ENCODE measurements at places on chromosomes 5 and 9. TPM values are rescaled to one million over a fixed set of nuclear protein-coding genes. Genes with fewer than 3 reads are reported as not detected.

DNA sequence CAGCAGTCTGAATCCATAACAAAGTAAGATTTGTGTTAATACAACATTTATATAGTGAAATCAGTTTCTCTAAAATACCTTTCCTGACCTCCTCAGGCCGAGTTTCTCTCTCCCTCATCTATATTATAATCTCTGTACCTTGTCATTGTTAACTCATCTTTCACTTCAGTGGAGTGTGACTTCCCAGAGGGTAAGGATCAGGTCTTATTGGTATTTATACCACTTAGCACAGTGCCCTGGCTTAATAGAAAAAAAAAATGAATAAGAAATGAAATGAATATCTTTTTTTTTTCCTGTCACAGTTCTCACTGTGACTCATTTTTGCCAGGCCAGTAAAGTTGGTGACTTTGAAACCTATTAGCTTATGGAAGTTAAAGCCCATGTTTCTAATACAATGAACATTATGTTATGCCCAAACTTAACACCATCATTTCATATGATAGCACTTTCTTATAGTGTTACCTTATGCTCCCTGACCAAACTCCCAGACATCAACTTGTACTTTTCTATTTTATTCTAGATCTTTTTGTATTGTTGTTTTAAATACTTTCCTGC, 90.1 kb downstream of the NR3C1 start:
- no peak for DNase-seq
- H3K36me3 ChIP-seq = peaks cover 38% of the 10 kb centered on the region
- H3K4me3 ChIP-seq = no peak overlapping the region
- no peaks in the 10 kb centered on the region for H3K27me3 ChIP-seq

- DNase-seq = peak; percentile 92
- peaks cover 28% of the 10 kb centered on the region for H3K27me3 ChIP-seq
- H3K36me3 ChIP-seq = no peaks in the 10 kb centered on the region
- peak overlapping the region; percentile 78 for H3K4me3 ChIP-seq
- peaks cover 6% of the 10 kb centered on the region for H3K4me1 ChIP-seq
- H3K27ac ChIP-seq = no peak overlapping the region
Measured at GRCh38 chr9:34701023-34701768, 8.7 kb downstream of the CCL21 start.

- no peaks in the 10 kb centered on the region for H3K27me3 ChIP-seq
- H3K36me3 ChIP-seq = no peaks in the 10 kb centered on the region
- H3K4me1 ChIP-seq = peaks cover 18% of the 10 kb centered on the region
- H3K4me3 ChIP-seq = no peak overlapping the region
- no peak for DNase-seq
- H3K27ac ChIP-seq = no peak overlapping the region
Measured at GRCh38 chr9:12697719-12698118, 4.5 kb downstream of the TYRP1 start.

ENHO gene
- total RNA-seq = 1.0 TPM

C9orf50 gene
- total RNA-seq = not detected

- DNase-seq = no peak
- peaks cover 7% of the 10 kb centered on the region for H3K36me3 ChIP-seq
- peak overlapping the region; percentile 85 for H3K4me3 ChIP-seq
- no peaks in the 10 kb centered on the region for H3K27me3 ChIP-seq
- H3K4me1 ChIP-seq = peaks cover 17% of the 10 kb centered on the region
Measured at GRCh38 chr5:170863646-170864045, 1.8 kb downstream of the RANBP17 start.

Measured in osteocyte (in vitro differentiated cells).